ENCODE measurements at places on chromosomes 2 and 18.

DNA sequence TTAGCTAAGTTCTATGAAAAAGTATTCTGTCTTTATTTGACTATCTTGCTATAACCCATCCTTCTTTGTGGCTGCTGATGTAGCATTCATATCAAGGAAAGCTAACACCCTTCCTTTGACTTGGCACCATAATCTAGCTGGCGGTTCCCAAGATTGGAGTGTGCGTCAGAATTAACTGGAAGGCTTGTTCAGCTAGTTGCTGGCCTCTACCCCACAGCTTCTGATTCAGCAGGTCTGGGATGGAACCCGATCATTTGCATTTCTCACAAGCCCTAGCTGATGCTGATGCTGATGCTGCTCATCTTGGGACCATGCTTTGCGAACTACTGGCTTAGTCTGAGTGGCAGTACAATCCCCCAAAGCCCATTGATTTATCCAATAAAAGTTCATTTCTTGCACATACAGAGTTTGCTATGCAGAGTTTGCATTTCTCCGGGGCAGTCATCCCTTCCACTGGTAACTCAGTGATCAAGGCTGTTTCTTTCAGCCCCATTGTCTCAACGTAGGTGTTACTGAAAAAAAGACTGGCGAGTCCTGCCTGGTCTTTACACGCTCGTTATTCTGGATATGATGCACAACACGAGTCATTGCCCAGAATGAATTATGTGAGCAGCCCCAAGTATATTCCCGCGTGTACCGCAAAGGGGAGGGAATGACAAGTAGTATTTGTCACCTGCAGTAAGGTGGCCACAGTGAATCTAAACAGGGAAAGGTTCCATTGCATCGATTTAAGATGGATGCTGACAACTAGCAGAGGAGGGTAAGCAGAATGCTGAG, 96.5 kb downstream of the ZNF532 start:
- no peak for DNase-seq

- DNase-seq, result peak; percentile 77
These were observed 1.6 kb downstream of the ZNF516 start for GRCh38 chr18:76493213-76494161.

- peak; percentile 12 for DNase-seq
These were observed 8.4 kb upstream of the PRKCE start for GRCh38 chr2:45643095-45643494.

GRCh38 chr2:109472974-109473373, 140.8 kb downstream of the SEPTIN10 start:
- DNase-seq, result no peak

- no peak for DNase-seq
These were observed 147.2 kb upstream of the L3MBTL4 start for GRCh38 chr18:6561862-6562291.

GRCh38 chr2:102130647-102130991, 11.9 kb upstream of the IL1R1 start:
- DNase-seq, result peak; percentile 27

GRCh38 chr2:29106256-29106655, 9.0 kb upstream of the CLIP4 start:
- no peak for DNase-seq

DNA sequence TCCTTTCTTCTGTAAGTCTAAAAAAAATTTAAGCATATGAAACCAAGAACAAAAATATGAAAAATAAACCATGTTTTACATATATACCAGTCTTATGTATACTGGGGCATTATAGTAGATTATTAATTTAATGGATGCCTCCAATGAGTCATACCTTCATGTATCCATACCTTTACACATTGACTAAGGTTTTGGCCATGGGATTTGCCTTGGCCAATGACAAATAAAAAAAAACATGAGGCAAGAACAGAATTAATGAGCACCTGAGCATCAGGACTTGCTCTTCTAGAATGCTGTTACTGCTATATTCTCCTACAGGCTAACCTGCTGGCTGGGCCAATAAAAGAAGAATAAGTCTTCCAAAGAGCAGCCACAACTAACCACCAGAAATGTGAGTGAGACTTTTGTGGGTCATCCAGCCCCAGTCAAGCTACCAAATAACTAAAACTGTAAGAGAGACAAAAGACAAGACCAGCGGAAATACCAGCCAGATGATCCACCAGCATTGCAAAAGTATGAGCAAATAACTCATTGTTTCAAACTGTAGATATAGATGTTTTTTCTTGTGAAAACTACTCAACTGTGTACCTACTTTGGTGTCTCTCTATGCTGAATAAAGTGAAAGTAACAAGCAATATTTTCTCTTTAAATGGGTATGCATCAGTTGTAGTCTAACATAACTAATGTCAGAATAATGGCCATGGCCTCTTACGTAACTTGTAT, 749.6 kb upstream of the VRK2 start:
- peak; percentile 7 for DNase-seq

DNA sequence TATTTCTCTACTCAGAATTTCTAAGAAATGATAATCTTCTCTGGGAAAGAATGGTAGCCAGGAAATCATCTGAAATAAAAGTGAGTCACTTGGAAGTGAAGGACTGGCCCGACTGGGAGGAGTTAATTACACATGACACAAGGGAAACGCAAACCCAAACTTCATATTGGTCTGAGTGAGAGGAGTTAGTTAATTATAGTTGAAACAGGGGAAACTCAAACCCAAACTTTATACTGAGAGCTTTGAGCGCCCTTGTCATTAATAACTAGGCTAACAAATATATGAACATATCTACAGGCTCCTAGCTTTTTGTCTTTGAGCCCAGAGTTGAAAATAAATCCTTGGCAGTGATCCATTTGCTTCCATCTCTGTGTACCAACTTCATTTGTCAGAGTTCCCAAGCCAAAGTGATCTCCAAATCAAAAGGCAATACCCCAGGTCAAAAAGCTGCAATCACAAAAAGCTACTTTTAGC, 187.8 kb upstream of the COL3A1 start:
- DNase-seq, result peak; percentile 58

DNA sequence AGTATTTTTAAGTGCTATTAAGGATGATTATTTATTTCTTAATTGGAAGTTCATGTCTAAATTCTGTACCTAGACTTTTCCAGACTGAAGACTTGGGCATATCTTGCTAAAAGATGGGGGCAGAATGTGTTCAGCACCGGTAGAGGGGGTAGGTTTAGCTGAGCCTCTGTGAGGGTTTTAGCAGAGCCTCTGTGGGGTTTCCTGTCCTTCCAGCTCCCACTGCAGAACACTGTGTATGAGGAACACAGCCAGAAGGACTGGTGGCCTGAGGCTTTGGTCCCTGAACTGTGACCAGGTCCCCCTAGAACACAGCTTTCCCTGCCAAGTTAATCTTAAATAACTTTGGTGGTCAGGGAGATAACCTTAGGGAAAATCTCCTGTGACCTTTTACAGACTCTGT, 123.4 kb upstream of the EPC2 start:
- no peak for DNase-seq

All from GM03348 (cell line).